ENCODE measurements at places on chromosomes 1 and 21.

- no peak for DNase-seq
These were observed 31.1 kb upstream of the UAP1 start for GRCh38 chr1:162530307-162530987.

DNA sequence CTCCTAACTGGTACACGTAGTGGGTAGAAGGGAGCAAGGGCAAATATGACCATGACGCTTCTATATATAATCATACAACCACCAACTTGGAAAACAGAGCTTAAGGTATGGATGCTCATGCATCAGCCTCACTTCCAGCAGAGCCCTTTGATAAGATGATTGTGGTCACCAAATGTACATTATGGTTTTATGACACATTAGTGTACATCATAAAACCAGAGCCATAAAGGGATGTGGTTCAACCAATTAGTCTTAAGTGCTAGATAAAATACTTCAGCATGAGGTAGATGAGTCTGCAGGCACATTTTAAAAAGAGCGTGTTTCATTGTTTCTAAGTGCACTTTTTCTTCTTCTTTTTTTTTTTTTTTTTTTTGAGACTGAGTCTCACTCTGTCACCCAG lies 43.7 kb downstream of the NIBAN1 start:
- DNase-seq = no peak

- no peak for DNase-seq
These were observed 49.1 kb upstream of the C1orf146 start for GRCh38 chr1:92168657-92169056.

GRCh38 chr21:39048574-39048973 lies 134.7 kb downstream of the PSMG1 start:
- DNase-seq = no peak

DNA sequence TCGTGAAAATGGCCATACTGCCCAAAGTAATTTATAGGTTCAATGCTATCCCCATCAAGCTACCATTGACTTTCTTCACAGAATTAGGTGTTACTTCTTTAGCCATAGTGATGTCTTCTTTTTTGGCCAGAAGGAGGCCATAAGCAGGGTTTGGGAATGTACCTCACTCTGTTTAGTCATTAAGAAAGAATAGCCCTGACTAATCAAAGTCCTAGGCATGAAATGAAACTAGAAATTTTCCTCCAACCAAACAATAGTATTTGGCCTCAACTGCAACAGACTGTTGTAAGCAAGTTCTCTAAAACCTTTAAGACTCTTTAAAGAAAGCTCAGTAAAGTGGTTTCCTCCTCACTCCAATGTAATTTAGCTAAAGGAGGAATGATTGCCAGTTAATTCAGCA lies 163.9 kb downstream of the AKT3 start:
- DNase-seq = no peak

DNA sequence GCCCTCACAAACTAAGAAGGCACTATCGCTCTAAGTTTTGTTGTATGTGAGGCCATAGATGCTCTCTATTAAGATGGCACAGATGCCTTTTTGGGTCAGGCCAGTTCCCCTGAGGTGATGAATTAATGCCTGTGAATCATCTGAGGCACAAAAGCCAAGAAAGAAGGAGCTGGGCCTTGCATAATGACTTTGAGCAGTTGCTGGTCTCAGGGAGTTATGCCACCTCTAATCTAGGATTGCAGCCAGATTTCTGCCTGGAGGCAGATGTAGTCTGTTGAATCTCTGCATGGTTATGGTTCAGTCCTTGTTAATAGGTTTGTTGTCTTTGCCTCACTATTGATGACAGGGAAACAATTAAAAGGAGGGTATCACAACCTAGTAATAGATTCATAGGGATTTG lies 168.1 kb upstream of the CHRM3 start:
- no peak for DNase-seq

- no peak for DNase-seq
These were observed 33.5 kb downstream of the PDPN start for GRCh38 chr1:13617108-13617507.

GRCh38 chr1:160210561-160210960 lies 5.4 kb downstream of the PEA15 start:
- no peak for DNase-seq

DNA sequence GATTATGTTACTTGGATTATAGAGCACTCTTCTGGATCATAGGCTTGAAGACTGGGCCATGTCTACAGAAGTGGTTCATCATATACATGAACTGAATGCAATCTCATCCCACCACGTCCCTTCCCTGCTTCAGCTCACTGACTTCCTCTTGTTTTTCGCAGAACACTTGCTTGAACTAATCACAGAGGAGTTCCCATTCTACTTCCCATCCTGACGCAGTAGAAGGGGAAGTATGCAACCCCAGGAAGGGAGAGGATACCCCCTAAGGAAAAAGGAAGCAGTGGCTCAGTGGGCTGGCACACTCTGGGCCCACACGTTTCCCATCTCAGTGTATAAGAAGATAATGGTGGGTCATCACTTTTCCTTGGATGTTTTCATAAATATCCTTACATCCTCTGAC lies 36.2 kb downstream of the CASQ2 start:
- DNase-seq = no peak

DNA sequence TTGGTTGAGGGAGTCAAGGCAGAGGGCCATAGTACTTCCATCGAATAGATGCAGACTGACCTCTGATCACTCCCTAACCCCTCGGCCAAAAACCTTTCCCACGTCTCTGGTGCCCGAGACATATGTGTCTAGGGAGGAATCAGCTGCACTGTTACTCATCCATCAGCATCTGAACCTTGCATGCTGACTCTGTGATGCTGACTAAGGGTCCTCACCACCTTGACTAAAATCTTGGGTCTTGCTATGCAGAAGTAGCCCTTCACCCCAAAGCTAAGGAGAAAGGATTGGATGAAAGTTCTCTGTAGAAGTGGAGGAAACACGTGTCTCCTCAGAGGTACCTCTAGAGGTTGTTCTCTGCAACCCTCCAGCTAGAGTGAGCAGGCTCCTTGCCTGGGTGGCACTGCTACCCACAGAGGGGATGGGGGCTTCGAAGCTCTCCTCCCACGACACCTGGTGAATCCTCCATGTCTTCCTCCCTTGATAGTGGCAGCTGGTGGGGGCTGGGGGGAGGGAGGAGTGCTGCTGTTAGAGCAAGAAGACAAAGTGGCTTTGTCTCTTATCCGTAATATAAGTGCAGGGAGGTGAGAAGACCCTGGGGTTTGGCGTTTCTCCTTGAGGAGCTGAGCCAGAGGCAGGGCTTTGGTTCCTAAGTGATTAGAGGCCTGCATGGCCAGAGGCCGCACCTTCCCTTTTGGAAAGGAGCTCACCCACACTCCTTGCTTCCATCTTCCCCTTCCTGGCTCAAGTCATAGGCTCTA lies 45.1 kb downstream of the ATP2B4 start:
- no peak for DNase-seq

- DNase-seq = no peak
These were observed 53.4 kb upstream of the RGS18 start for GRCh38 chr1:192104852-192105251.

- no peak for DNase-seq
These were observed 53.6 kb downstream of the MAP3K7CL start for GRCh38 chr21:29184037-29184436.

- no peak for DNase-seq
These were observed 30.9 kb upstream of the NEXN start for GRCh38 chr1:77857552-77857951.

- no peak for DNase-seq
These were observed 295.2 kb downstream of the NEGR1 start for GRCh38 chr1:71987181-71987580.

- DNase-seq = no peak
These were observed 122.3 kb downstream of the PGBD5 start for GRCh38 chr1:230303822-230304221.

- DNase-seq = no peak
These were observed 27.9 kb downstream of the NRDC start for GRCh38 chr1:51850420-51851223.

- DNase-seq = no peak
These were observed 3.6 kb downstream of the PEA15 start for GRCh38 chr1:160208557-160209320.

GRCh38 chr1:24081190-24081589 lies 30.7 kb downstream of the MYOM3 start:
- no peak for DNase-seq

DNA sequence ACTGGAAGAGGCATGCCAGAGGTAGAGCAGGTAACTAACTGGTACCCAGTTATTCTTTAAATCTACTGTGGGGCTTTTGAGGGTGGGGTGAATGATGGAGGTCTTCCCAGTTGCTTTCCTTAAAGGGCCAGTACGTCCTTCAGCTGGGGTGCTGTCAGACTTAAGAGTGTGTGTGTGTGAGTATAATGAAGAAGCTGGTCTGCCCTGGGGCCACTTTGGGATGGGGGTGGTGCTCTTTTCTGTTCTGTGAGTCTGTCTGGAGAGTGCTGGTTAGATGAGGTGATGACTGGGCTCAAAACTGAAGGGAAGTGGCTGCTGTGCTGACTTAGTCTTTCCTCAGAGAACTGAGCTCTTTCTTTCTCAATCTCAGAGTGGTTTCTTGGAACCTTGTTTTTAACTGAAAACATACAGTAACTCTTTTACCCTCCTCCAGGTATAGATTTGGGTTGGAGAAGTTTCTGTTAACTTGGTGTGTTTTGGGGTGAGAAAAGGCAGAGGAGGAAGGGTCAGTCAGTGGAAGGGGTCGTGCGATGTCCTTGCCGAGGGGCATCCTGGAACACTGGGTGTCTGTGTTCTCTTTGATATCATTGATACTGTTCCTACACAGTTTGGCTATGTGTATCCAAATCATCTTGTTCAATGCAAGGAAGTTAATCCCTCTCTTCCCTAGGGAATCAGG lies 746 bp downstream of the MACF1 start:
- DNase-seq = peak; percentile 39

DNA sequence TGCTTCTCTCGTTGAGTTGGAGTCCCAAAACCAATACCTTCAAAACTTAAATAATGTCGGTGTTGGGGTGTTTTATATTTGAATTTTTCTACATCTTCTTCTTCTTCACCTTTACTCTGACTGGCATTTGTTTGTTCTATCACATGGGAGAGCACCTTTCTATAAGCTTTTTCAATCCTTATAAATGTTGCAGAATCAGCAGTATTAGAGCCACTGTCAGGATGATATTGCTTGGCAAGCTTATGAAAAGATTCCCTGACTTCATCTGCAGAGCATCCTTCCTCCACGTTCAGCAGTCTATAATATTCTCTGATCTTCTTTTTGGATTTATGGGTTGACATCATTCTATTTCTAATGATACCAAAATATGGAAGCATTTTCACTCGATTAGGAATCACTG lies 2.6 kb downstream of the DNAJC28 start:
- DNase-seq = no peak

DNA sequence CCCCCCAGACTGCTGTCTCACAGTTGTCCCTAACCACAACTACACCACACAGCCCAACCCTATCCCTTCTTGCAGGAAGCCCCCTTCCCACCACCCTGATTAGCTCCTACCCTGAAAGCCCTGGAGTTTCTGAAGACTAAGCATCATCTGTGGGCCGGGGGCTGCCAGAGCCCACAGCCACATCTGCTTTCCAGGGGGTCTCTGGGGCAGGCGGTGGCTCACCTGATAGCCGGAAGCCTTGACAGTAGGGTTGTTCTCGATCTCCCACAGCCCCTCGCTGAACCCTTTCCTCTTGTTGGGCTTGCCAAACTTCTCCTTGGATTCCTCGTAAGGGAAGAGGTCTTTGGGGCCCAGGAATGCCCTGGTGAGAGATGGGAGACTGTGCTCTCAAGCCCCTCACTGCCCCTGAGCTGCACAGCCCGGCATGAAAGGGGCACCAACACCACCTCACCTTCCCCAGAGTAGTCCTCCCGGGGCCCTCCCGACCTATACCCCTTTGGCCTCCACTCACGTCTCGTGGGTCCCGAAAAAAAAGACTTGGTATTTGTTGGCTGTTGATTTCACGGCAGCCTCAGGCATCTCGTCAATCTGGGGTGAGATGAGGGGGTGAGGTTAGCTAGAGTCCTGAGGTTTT lies 4.0 kb upstream of the MRPL24 start:
- DNase-seq = no peak

- DNase-seq = no peak
These were observed 434.9 kb upstream of the RUNX1 start for GRCh38 chr21:35484032-35484431.

DNA sequence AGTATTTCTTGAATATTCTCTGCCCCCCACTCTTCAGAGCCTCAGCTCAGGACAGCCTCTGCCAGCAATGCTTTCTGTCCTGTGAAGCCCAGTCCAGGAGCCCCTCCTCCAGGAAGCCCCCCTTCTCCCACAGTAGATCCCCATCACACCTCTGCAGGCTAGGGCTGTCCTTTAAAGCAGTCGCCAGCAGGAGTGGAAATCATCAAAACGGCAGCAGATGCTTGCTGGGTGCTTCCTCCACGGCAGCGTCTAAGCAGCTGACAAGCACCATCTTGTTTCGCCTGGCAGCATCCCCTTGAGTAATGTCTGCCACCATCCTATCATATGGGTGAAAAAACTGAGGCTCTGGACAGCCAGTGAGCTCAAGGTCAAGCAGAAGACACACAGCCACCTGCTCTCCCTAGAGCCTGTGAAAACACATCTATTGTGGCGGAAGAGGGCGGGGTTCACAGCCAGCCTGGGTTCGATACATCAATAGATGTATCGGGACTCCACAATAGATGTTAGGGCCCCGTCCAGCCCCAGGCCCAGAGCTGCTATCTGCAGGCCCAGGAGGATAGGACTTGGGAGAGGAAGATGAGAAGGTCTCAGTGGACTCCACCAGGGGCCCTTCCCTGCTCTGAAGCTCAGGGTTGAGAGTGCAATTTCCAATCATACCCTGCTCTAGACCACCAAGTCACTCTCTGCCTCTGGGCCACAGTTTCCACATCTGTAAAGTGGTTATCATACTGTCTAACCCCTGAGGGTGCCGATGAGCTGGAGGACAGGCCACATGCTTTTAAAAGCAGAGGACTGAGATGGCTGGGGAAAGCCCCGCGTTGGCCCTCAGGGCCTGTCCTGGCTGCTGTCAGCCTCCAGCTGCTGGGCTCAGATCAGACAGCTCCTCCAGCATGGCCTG lies 17.5 kb downstream of the RUNX3 start:
- DNase-seq = no peak

DNA sequence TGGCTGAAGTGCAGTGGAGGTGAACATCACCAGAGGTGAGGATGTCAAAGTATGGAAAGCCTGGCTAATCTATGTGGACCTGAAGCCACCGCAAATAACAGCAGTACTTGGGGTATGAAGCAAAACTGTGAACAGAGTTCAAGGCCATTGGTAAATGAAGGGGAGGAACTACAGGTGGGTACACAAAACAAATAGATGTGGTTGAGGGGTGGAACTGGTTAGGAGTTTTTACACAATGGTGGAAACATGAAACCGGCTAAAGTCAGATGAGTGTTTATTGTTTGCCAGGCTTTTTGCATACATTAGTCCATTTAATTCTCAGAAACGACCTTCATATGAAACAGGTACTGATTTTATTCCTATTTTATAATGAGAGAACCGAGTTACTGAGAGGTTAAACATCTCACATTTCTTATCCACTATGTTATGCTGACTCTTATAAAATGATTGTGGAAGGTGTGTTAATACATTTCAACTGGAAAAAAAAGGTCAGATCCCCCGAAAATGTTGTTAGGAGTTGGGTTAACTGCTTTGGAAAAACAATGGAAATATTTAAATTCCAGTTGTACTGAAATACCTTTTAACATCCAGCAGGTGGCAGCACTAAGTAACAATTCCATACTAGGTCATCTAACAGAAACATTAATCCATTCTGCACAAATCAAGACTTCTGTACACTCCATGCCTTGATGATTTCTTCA lies 44.3 kb upstream of the GTF2B start:
- no peak for DNase-seq
